ENCODE measurements at places on chromosomes 6 and 20. TPM values are rescaled to one million over a fixed set of nuclear protein-coding genes. Genes with fewer than 3 reads are reported as not detected.

RAET1L gene
- total RNA-seq = not detected

FAM209B gene
- total RNA-seq = not detected

HLA-DQA2 gene
- total RNA-seq = 0.33 TPM

ILRUN gene
- total RNA-seq = 107 TPM

VEGFA gene
- total RNA-seq = 1,437 TPM

DNA sequence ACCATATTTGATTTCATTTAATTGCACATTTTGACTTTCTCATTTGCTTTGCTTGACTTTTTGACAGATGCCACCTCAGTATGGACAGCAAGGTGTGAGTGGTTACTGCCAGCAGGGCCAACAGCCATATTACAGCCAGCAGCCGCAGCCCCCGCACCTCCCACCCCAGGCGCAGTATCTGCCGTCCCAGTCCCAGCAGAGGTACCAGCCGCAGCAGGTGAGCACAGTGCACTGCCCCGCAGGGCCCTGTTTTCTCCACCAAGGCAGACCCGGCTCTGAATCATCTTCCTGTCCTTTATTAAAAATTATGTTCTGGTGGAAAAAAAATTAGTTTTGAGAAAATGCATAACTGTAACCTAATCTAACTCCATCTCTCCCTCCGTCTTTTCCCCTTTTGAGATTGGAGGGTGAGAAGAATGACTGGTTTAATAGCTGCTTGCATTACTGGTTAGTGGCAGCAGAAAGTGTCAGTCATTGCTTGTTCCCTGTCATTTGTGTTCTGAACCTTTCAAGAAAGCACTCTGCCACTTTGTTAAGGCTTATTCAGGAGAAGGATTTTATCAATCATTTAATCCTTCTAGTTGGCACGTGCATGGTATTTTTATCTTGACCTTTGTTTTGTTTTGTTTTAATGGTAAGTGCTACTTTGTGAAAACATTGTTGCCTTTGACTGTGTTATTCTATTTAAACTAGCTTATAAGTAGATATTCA is 124.3 kb downstream of the ARID1B start:
- no peak overlapping the region for H3K4me3 ChIP-seq
- no peak overlapping the region for H3K27ac ChIP-seq
- H3K4me1 ChIP-seq = peaks cover 37% of the 10 kb centered on the region
- no peak for DNase-seq

GRCh38 chr20:32024683-32025295 is 14.6 kb downstream of the CCM2L start:
- DNase-seq = no peak
- H3K27me3 ChIP-seq = peaks cover 5% of the 10 kb centered on the region
- no peak overlapping the region for H3K27ac ChIP-seq
- no peak overlapping the region for H3K4me3 ChIP-seq

- no peaks in the 10 kb centered on the region for H3K36me3 ChIP-seq
- H3K27ac ChIP-seq = no peak overlapping the region
- H3K27me3 ChIP-seq = no peaks in the 10 kb centered on the region
- DNase-seq = no peak
Observed at GRCh38 chr6:19968201-19968600, 131.0 kb downstream of the ID4 start.

DNA sequence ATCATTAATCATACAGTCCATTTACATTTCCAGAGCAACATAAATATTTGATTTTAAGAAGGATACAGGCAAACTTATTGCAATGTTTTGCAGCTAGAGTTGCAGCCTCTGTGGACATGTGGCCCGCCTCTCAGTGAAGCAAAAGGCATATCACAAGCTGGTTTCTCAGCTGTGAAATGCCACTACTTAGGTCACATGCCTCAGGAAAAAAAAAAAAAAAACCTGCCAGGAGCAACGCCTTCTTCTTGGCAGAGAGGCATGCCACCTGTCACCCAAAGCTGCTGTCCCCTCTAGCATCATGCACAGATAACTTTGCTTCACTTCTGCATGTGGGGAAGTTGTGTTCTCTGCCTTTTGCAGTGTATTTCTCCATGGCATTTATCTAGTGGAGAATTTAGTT is 18.5 kb downstream of the GRM1 start:
- H3K36me3 ChIP-seq = no peaks in the 10 kb centered on the region
- H3K4me1 ChIP-seq = no peaks in the 10 kb centered on the region
- no peak overlapping the region for H3K4me3 ChIP-seq
- H3K27ac ChIP-seq = no peak overlapping the region

DNA sequence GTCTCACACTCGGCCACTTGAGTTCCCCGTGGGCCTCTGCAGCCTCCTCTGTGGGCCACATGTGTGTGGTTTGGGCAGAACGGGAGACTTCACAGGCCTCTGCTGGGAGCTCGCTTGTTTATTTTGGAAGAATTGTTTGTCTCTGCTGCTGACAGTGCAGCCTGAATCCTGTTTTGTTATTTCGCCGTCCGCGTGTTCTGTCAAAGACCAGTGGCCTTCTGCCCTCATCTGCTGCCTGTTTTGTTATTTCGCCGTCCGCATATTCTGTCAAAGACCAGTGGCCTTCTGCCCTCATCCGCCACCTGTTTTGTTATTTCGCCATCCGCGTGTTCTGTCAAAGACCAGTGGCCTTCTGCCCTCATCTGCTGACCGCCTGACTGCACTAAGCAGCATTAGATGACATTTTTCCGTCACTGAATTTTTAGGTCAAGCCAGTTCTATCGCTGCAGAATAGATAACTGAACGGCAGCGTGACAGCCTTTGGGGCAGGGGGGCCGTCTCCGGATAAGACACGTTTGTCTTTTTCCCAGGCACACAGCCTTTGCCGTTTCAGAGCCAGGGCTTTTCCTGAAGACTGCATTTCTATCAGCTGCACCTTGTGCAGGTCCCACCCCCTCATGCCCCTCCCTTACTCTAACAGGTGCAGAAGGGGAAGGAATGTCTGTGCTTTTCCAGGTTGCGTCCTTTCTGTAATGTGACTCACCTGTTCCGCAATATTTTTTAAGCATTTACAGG is 158.5 kb upstream of the AFDN start:
- no peak overlapping the region for H3K27ac ChIP-seq
- no peak for DNase-seq
- H3K27me3 ChIP-seq = no peaks in the 10 kb centered on the region
- no peaks in the 10 kb centered on the region for H3K4me1 ChIP-seq

- peaks cover 14% of the 10 kb centered on the region for H3K4me1 ChIP-seq
- no peaks in the 10 kb centered on the region for H3K36me3 ChIP-seq
- H3K27me3 ChIP-seq = no peaks in the 10 kb centered on the region
- DNase-seq = no peak
- H3K4me3 ChIP-seq = no peak overlapping the region
- no peak overlapping the region for H3K27ac ChIP-seq
Observed at GRCh38 chr6:21972516-21972915, 324.3 kb downstream of the PRL start.

- H3K4me3 ChIP-seq = no peak overlapping the region
- no peaks in the 10 kb centered on the region for H3K4me1 ChIP-seq
- H3K27me3 ChIP-seq = no peaks in the 10 kb centered on the region
- H3K27ac ChIP-seq = no peak overlapping the region
Observed at GRCh38 chr6:74733830-74734620, 471.8 kb downstream of the COL12A1 start.

GRCh38 chr6:43544461-43544860 is 27.6 kb downstream of the POLR1C start:
- no peaks in the 10 kb centered on the region for H3K4me1 ChIP-seq
- H3K36me3 ChIP-seq = peaks cover 46% of the 10 kb centered on the region
- H3K27ac ChIP-seq = no peak overlapping the region
- DNase-seq = no peak
- no peaks in the 10 kb centered on the region for H3K27me3 ChIP-seq

DNA sequence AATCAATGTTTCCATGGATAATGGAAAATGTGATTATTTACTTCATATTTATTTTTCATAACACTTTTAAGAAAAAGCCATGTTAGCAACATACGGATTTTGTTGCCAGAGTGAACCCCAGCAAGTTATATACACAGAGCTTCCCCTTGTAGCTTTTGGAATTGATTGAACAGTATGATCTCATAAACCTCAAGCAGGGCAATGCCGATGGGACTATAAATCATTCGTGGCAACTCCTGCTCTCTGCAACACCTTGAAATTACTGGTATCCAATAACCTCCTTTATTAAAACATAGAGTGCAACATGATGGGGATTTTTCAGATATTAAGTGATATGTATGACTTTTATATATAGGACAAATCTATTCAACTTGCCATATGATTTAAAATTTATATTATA is 428.5 kb downstream of the KHDRBS2 start:
- DNase-seq = no peak
- H3K27me3 ChIP-seq = no peaks in the 10 kb centered on the region
- no peak overlapping the region for H3K4me3 ChIP-seq
- H3K36me3 ChIP-seq = no peaks in the 10 kb centered on the region
- H3K4me1 ChIP-seq = no peaks in the 10 kb centered on the region
- H3K27ac ChIP-seq = no peak overlapping the region

- H3K4me1 ChIP-seq = no peaks in the 10 kb centered on the region
- no peak overlapping the region for H3K27ac ChIP-seq
- no peak overlapping the region for H3K4me3 ChIP-seq
- H3K36me3 ChIP-seq = no peaks in the 10 kb centered on the region
- H3K27me3 ChIP-seq = no peaks in the 10 kb centered on the region
Observed at GRCh38 chr20:58538752-58539151, 23.6 kb upstream of the APCDD1L start.

GRCh38 chr6:17971128-17972073 is 16.0 kb downstream of the KIF13A start:
- no peaks in the 10 kb centered on the region for H3K36me3 ChIP-seq
- peaks cover 22% of the 10 kb centered on the region for H3K4me1 ChIP-seq
- no peaks in the 10 kb centered on the region for H3K27me3 ChIP-seq
- H3K27ac ChIP-seq = peak overlapping the region; percentile 30
- no peak for DNase-seq

DNA sequence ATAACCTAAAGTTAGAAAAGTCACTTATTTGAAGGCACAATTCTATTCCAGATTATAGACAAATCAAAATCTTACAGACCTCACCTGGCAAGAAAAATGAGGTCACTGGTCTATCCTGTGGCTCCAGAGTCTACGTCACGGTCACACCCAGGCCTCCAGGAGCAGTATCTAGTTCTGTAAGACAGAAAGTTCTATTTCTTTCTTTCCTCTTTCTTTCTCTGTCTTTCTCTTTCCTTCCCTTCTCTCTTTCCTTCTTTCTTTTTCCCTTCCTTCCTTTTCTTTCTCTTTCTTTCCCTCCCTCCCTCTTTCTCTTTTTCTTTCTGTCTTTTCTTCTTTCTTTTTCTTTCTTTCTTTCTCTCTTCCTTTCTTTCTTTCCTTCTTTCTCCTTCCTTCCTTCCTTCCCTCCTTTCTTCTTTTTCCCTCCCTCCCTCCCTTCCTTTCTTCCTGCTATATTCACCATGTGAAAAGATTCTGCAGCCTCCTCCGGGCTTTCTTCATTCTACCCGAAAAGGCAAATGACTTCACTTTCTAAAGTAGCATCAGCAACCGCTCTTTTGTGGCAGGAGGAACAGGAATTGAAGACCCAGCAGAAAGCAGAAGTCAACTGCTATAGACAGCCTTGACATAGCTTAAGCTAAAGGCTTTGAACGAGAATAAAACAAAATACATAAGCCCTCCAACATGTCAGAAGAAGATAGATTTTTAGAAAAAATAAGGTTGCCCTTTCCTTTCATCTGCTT is 83.9 kb upstream of the SIRPG start:
- no peak overlapping the region for H3K27ac ChIP-seq
- no peak overlapping the region for H3K4me3 ChIP-seq
- H3K36me3 ChIP-seq = no peaks in the 10 kb centered on the region
- H3K27me3 ChIP-seq = no peaks in the 10 kb centered on the region
- no peaks in the 10 kb centered on the region for H3K4me1 ChIP-seq
- DNase-seq = no peak
